Activated T-cell treated with anti-CD3 and anti-CD28 coated beads for 1 hour (primary cell): ENCODE measurements at places on chromosomes 6 and 20.

GRCh38 chr20:35730583-35731468 lies 11.2 kb downstream of the RBM39 start:
- DNase-seq: no peak

GRCh38 chr6:104633125-104633524 lies 226.6 kb downstream of the HACE1 start:
- no peak for DNase-seq

DNA sequence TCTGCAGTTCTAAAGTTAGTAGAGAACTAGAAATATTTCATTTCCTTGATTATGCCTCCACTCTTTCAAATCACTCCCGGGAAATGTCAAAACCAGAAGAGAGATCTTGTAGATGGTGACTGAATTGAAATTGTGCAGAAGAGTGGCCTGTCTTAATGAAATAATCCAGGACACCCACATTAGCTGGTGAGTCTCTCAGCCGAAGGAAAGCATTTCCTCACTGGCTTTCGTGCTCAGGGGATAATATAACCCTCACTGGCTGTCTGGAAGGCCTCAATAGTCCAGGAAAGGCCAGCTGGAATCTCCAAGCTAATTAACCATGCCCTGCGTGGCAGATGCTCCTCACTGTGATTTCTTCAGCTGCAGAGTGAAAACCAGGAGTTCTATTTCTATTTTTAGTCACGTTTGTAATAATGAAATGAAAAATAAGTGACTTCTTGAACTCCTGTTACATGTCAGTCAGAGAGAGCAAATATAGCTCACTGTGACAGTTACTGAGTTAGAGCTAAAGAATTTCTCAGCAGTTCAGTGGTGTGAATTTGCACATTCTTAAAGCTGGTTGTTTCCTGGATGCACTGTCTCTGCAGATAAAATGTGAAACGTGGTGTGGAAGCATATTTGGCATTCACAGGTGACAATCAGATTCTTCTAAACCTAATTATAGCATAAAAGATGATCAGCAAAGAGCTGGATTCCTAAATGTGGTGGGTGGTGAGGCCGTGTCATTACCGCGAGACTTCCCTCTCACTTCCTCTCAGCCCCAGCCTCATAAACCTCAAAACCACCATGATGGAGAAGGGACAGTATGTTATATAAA lies 211.7 kb downstream of the LMBRD1 start:
- no peak for DNase-seq

- no peak for DNase-seq
These were observed 224.2 kb downstream of the CLIC5 start for GRCh38 chr6:45791211-45792168.

GRCh38 chr20:61560361-61560853 lies 308.3 kb downstream of the CDH4 start:
- DNase-seq: no peak

- DNase-seq: no peak
These were observed 753.4 kb upstream of the ADGRB3 start for GRCh38 chr6:67881706-67882065.

- no peak for DNase-seq
These were observed 121.9 kb upstream of the ZFP64 start for GRCh38 chr20:52313341-52313963.

DNA sequence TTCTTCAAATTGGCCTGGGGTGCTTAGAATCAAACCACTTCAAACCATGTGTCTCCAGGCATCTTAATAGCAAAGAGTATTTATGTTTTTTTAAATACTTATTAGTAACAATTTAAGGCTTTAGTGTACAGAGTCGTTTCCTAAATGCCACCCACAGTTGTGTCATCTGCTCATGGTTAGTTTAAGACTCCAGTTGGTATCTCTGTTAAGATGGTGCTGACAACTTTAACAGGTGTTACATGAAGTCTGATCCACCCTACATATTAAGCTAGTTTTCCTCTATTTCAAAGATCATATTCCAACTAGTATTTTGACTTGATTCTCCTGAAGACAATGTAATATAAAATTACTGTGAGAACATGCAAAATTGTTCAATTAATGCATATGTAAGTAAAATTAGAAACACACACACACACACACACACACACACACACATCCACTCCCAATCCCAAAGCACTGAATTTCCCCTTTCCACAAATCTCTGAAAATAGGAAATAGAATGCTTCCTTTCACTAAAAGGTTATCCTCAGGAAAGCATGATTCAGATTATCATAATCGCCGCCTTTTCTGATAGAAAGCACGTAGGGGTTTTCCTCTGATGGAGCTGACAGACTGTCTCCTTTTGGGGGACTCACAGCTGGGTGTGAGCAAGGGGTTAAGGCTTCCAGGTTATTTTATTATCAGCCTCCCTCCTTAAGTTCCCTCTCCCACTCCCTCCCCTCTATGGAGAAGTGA lies 10.5 kb downstream of the CNKSR3 start:
- DNase-seq: no peak

DNA sequence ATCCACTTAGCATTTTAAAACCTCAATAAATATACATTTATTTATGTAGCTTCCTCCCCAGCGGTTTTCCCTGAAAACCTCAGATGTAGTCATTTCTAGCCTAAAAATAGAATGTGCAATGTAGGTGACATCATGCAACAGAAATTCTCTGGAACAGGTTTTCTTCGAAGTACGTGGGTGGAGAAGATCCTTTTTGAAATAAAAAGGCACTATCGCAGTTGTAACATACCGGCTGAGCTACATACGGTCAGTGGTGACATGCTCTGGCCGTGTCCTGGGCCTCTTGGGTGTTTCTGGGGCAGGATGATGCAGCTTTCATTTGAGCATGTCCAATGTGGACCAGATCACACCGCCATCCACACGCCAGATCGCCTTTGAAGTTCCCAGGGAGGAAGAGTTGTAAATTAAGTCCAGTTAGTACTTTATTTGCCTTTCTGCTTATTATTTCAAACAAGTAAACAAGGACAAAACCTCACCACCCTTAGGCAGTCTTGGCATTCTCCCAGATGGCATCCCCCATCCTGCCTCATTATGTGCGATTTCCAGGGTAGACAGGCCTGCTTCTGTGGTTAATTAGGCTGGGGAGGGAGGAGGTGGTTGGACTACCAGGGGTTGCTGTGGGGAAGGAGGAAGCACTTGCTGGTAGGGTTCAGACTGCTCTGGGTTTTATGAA lies 109.5 kb upstream of the CLDN20 start:
- DNase-seq: no peak

- DNase-seq: no peak
These were observed 36.1 kb downstream of the NUS1 start for GRCh38 chr6:117711369-117711768.

DNA sequence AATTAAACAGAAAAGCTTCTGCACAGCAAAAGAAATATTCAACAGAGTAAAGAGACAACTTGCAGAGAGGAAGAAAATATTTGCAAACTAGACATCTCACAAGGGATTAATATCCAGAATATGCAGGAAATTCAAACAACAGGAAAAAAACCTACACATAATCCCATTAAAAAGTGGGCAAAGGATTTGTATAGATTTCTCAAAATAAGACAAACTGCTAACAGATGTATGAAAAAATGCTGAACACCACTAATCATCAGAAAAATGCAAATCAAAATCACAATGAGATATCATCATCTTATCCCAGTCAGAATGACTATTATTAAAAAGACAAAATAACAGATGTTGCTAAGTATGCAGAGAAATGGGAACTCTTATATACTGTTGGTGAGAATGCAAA lies 129.6 kb downstream of the SYNDIG1 start:
- no peak for DNase-seq

DNA sequence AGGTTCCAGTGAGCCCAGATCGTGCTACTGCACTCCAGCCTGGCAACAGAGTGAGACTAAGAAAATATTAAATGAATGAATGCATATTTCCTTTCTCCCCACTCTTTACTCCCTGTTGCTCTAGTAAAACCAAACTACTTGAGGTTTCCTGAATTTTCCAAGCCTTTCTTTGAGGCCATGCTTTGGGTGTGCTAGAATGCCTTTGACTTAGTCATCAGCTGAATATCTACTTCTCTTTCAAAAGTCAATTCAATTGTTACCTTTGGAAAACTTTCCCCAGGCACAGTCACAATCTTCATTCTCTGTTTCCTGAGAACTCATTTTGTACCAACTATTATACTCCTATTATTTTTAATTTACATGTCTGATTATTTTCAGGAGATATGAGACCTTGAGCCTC lies 27.5 kb upstream of the CEP85L start:
- DNase-seq: no peak

DNA sequence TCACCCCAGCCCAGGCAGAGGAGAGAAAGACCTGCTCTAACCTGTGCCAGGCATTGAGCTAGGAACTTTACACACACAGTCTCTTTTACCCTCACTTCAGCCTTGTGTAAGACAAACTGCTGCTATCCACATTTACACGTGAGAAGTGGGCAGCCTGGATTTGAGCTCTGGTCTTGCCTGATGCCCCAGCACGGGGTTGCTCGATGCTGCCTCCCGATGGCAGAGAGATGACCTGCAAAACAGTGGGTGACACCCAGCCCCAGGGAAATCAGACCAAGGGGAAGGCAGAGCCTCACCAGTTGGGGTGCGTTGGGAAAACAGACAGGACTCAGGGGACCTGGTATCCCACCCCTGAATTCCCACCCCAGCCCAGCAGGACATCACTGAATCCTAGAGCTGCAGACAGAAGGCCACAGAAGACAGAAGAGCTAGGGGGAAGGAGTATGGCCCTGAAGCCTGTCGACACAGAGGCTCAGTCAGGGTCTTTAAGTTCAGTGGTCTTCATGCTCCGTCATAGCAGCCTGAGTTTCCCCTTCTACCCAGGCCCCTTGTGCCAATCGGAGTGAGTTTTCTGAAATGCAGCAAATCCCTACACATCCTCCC lies 990 bp downstream of the BPI start:
- DNase-seq: no peak

DNA sequence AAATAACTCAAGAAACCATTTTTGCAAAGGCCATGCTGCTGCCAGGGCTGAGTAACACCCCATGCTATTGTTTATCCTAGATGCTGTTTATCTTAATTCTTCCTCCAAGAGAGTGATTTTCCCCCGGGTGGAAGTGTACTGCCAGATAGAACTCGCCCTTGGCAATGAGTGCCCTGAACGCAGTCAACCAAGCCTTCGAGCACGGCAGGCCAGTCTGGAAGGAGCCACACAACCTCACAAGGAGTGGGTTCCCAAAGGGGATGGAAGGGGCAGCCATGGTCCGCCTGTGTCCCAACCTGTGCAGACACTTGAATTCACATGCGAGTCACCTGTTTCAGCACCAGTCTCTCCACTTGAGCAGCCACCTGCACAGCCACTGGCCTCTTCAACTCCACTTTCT lies 31.9 kb downstream of the PNPLA1 start:
- DNase-seq: no peak
